ENCODE measurements at places on chromosomes 3 and 15. TPM values are rescaled to one million over a fixed set of nuclear protein-coding genes. Genes with fewer than 3 reads are reported as not detected.

The PLCB2 gene
- 19.6 TPM for polyA plus RNA-seq

The NDN gene
- polyA plus RNA-seq, result 114 TPM

The POC1A gene
- polyA plus RNA-seq, result 8.7 TPM

The TNFSF10 gene
- polyA plus RNA-seq, result 46.4 TPM

DNA sequence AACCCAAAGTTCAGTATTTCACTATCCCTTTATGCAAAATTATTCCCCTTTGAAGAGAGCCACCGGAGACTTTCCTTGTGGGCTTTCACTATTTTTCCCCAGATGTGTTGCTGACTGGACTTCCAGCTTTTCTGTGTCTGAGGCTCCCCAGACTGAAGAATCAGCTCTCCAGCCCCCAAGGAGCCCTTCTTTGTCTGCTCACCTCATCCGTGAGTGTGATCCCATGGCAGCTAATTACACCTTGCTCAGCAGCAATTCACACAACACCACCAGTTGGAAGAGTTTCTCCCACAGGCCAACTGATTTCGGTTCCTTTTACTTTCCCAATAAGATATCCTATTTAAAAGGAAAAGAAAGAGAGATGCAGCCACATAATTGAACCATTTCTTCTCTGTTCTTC lies 249.5 kb upstream of the TRIM42 start:
- DNase-seq, result no peak

DNA sequence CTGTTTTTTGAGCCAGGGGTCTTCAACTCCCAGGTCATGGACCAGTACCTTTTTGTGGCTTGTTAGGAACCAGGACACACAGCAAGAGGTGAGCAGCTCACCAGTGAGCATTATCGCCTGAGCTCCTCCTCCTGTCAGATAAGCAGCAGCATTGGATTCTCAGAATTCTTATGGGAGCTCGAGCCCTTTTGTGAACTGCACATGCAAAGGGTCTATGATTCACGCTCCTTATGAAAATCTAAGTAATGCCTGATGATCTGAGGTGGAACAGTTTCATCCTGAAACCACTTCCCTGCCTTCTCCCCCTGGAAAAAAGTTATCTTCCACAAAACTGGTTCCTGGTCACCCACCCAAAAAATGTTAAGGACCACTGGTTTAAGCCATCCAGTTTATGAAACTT lies 1047.6 kb downstream of the OTOL1 start:
- no peak for DNase-seq

DNA sequence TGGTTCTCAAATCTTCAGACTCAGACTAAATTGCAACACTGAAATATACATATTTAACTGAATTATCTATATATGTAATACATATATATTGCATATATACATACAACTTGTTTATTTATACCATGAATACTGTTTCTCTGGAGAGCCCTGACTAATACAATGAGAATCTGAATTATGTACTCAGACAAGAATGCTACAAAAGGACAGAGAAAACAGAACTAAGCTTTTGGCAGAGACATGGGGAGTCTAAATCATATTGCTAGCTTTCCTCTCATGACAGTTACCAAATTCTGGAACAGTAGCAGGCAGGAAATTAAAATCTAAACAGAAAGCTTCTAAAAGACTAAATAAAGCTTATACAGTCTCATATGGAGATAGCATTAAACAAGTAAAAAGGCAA lies 142.4 kb upstream of the KCNMB2 start:
- DNase-seq, result no peak

DNA sequence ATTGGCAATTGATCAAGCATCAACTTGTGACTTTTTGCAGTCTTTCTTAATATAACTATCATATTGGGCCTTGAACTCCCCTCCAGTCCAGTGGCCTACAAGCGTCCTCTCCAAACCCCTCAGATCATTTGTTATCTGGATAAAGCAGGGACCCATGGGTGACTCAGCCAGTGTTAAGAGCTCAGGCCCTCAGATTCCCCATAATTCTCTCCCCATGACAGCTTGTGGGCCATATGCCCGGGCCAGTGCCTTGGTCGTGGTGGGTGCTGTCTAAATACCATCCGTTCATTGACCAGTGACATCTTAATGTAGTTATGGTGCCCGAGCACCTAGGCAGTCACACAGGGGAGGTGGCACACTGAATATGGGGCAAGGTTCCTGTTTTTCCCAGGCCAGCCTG lies 18.1 kb downstream of the MCF2L2 start:
- no peak for DNase-seq

Measured in left lung (tissue), 14 donors.